Nasal cavity respiratory epithelium epithelial cell of viscerocranial mucosa (primary cell): ENCODE measurements at places on chromosomes 6 and 20. TPM values are rescaled to one million over a fixed set of nuclear protein-coding genes. Genes with fewer than 3 reads are reported as not detected.

DEFB124 gene
- not detected in 2 replicates for total RNA-seq

CUL9 gene
- total RNA-seq = 30.8 and 54.0 TPM in 2 replicates

MUC21 gene
- total RNA-seq = 0.78 TPM in 1 of 2 replicates, not detected in the other

FOXS1 gene
- total RNA-seq = not detected in 2 replicates

TTLL9 gene
- not detected in 2 replicates for total RNA-seq

BACH2 gene
- 0.68 and 5.1 TPM in 2 replicates for total RNA-seq

AKAP12 gene
- 2.1 and 13.6 TPM in 2 replicates for total RNA-seq

OOEP gene
- 0.14 TPM in 1 of 2 replicates, not detected in the other for total RNA-seq

LINC00237 gene
- total RNA-seq = not detected in 2 replicates
